ENCODE measurements at places on chromosomes 6 and 20.
A peak's percentile ranks its signal among the peaks of the same experiment; 100 is the strongest.

DNA sequence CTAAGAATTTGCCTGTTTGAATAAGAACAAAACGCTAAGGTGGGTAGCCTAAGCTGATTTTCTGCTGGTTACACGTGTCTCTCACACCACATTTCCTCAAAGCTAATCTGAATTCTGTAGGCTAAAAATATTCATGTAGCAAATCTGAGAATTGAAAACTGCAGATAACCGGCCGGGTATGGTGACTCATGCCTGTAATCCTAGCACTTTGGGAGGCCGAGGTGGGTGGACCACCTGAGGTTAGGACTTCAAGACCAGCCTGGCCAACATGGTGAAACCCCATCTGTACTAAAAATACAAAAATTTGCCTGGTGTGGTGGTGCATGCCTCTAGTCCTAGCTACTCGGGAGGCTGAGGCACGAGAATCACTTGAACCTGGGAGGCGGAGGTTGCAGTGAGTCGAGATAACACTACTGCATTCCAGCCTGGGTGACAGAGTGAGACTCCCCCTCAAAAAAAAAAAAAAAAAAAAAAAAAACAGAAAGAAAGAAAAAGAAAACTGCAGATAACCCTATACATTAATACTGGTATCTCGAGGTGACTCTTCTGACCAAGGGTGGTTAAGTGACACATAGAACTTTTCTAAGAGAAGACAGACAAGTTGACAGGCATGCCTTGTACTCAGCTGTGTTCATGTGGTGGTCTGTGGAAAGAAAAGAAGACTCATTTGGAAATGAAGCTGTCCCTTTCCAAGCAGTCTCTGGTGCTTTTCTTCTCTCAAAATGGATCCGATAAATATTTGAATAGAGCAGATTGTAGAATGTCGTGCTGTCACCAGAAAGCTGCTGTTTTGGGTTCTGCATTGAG is 24.7 kb upstream of the ASXL1 start:
- DNase-seq = no peak

DNA sequence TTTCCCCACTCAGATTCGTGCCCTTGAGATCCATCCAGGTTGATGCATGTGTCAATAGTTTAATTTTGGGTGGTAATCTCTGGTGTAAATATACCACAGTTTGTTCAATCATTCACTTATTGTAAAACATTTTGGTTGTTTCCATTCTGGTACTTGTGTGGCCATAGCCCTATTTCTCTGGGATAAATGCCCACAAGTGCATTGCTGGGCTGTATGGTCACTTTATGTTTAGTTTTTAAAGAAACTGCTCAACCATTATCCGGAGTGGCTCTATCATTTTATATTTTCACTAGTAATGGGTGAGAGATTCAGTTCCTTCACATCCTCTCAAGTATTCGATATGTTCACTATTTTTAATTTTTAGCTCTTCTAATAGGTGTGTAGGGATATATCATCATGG is 60.7 kb upstream of the RNF24 start:
- DNase-seq = no peak

DNA sequence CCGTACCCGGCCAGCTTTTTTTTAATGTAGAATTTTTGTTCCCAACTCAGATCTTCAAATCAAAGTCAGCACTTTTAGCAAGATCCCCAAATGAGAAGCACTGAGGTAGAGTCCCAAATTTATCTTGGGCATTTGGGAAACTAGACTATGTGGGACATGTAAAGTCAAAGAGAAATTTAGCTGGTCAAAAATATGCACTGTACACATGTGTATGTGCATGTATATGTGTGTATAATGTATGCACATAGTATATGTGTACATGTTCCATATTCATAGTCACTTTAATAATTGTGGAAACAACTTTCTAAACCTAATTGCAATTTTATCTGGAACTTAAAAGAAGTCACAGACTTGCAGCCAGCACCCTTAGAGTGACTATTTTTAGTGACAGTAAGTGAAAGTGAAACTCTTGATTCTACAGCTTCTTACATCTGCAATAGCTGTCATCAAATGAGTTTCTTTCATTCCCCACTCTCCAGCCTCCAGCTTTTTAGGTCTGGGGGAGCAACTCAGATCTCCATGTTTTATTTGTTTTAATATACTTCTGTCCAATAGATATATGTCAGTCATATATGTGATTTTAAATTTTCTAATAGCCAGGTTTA is 53.6 kb downstream of the CDC40 start:
- DNase-seq = peak; percentile 7

DNA sequence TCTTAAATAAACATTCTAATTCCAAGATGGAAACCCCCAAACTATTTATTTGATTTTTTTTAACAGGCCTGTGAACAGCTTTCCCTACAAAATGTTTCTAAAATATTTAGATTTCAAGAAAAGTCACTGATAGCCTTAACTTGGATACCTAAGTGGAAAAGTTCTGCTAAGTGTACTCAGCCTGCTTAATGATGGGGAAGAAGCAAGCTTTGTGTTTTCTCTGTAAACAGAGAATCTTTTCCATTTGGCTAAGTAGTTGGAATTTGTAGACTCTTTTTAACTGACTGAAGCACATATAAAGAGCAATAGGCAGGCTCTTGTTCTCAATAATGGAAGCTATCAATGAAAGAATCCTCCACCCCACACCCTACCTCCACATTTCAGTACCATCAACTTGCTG is 108.2 kb downstream of the KIF6 start:
- DNase-seq = no peak
